ENCODE measurements at places on chromosomes 1 and 21. TPM values are rescaled to one million over a fixed set of nuclear protein-coding genes. Genes with fewer than 3 reads are reported as not detected.

Gene RYR2
- 23.9 TPM for total RNA-seq

Gene TEX38
- not detected for total RNA-seq

Gene FAM72A
- total RNA-seq: 21.8 TPM

Gene GBP3
- not detected for total RNA-seq

Gene SHE
- total RNA-seq: 0.55 TPM

Gene MTMR11
- total RNA-seq: 5.2 TPM
